ENCODE measurements at places on chromosomes 12 and 14.

DNA sequence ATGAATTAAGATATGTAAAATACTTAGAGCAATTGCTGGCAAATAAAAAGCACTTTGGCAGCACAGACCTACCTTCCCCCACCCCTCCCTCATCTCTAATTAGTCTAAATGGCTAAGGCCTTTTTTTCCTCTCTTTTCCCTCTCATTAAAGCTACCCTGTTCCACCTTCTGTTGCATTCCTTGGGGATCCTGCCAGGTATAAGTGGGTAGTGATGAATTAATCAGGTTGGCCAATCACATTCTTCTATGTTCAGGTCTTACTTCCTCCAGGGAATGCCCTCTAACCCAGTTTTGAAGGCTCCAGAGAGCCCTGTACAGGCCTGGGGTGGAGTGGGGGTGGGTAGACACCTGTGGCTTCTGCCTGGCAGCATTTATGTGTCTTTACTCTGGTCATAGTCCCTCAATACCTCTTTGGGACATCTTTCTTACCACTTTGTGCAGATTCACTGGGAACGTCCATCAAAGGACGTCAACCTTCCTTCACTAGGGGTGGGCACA is 28.4 kb downstream of the HSPB8 start:
- DNase-seq = no peak

DNA sequence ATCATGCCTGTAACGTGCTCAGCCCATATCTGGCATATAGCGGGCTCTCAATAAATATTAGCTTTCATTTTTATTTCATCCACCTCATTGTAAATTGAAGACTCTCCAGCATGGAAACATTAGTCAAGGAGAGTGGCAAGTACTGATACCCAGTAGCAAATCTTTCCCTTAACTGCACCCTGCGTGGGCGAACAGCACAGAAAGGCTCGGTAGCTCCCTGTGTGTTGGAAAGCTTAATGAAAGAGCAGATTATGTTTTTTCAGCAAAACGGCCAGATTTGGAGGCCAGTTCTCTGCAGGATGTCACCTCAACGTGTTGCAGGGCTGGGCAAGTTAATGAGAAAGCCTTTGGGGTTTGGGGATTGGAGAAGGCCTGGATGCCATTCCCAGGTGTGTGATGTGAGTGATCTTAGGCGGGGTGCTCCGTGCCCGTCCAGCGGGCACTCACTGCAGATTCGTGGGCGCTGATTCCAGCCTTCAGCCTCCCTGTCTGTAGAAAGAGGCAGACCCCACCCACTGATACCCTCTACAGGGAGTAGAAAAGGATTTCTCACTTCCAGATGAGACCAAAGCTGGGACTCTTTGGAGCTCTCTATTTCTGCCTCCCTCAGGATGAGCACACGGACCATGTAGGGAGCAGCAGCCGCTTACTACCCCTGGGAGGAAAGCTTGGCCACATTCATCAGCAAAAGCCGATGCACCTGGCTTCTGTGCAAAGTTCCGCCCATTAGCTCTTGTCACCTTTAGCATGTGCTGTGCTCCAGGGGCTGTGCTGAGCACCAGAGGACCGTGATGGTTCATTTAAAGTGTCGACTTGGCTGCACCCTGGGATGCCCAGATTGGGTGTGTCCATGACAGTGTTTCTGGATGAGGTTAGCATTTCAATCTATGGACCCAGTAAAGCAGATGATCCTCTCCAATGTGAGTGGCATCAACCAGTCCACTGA is 29.1 kb downstream of the C14orf132 start:
- no peak for DNase-seq

DNA sequence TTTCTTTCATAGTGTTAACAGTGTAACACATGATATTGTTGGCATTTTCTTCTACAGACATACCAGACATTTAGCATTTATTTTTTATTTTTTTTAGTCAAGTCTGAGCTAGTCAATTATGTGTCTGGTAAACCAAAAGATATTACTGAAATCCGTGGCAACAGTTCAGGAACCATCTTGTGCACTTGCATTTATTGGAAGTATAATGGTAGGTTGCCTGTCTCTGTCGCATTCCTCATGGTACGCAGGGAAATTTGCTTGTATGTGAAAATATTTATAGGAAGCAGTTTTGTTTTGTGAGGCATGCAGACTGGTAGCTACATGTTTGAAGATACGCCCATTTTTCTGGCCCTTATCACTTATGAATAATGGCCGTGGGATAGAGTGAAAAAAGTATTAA is 186.1 kb upstream of the SLC38A2 start:
- DNase-seq = no peak

- no peak for DNase-seq
Measured at GRCh38 chr14:101055106-101055662, 151.7 kb upstream of the RTL1 start.

DNA sequence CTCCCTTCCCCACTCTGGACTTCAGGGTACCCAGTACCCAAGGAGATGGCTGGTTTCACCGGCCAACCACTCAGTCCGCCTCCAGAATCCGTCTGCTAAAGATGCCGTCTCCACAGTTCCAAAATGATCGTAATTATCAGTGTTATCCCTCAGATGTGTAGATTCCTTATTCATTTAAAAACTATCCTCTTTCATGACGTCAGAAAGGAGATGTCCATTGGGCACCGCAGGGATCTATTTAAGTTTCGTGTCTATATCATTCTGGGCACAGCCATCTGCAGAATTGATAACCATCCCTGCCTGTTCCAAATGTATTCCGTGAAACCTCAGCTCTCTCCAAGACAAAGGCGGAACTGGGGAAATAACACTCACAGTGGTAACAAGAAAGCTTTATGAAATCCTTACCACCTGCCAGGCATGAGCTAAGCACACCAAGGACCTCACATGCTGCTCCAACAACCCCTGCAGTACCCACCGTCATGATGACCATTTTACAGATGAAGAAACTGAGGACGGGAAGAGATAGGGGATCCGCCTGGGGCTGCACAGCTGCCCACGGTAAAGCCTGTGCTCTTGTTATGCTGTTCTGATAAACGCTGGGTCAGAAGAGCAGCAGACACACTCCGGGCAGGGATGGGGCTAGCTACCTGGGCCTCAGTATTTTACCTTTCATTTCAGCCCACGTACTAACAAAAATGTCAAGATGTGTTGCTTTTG is 90.0 kb downstream of the BCL11B start:
- DNase-seq = no peak

DNA sequence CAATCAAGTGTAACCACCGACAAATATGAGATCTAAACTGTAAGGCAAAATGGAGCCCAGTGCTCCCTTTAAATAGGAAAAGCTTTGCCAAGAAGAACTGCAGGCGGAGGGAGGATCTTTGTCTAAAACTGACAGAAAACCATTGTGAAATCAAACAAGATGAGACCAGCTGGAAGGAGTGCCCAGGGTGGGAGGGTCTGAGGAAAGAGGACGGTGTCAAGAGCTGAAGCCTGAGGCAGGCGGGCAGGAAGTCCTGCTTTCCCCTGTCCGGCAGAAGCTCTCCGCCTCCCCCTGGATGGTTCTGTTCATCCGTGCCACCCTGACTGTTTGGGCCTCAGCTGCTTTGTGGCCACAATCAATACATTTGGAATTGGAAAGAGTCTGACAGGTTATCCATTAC is 37.5 kb downstream of the CDC42BPB start:
- DNase-seq = no peak

- no peak for DNase-seq
Measured at GRCh38 chr14:58866391-58866790, 228.6 kb downstream of the DACT1 start.

GRCh38 chr14:105411985-105412770 is 7.4 kb upstream of the MTA1 start:
- no peak for DNase-seq

GRCh38 chr14:101134851-101135433 is 231.4 kb upstream of the RTL1 start:
- no peak for DNase-seq

All from caudate nucleus (tissue), 63 donors.